ENCODE measurements at places on chromosomes 2 and 18. TPM values are rescaled to one million over a fixed set of nuclear protein-coding genes. Genes with fewer than 3 reads are reported as not detected.

Gene RUFY4
- total RNA-seq: 0.82 TPM

Gene GPR39
- total RNA-seq: not detected

Gene KCNG2
- total RNA-seq: not detected

Gene TRIM54
- not detected for total RNA-seq

Gene DPYSL5
- total RNA-seq: not detected

Gene DPP4
- total RNA-seq: 44.8 TPM
